ENCODE measurements at places on chromosomes 16 and 17.

DNA sequence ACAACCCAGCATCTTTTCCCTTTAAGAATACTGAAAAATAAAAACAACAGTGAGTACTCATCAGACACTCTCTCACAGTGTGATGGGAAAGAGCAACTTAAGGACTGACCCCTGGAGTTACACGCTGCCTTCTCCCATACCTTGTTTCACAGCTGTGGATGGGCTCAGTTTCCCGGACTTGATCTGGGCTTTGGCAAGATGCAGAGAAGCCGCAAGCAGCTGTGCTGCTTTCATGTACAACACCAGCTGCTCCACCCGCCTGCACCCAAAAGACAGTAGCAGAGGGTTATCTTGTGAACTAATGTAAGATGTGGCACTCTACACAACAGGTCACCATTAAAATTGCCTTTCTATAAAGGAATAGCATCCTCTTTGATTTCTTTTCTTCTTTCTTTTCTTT lies 32.7 kb upstream of the ALDH3A1 start:
- no peak for DNase-seq

DNA sequence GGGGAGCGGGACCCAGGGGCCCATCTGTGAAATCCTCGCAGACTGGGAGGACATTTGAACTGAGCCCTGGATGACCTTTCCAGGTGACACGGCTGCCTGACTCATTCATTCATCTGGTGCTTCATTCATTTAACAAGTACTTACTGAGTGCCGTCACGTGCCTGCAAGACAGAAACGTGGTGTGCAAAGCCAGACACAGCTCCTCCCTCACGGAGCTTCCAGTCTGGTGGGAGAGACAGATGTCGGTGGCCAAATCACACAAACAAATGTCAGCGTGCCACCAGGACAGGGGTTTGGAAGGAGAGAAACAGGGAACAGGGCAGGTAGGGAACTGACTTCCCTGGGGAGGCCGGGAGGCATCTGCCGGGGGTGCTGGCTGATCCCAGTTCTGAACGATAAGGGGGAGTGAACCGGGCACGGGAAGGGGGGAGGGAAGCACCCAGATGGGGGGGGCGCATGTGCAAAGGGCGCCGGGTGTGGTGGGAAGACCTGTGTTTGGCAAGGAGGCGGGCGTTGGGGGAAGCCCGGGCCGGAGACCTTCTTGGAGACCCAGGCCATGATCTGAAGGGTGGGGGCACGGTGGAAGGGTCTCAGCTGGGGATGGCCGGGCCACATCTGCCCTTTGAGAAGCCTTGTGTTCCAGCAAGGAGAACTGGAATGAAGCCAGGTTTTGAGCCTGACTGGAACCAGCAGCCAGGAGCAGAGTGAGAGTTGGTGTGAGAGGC lies 93.6 kb upstream of the CIBAR2 start:
- DNase-seq: no peak

DNA sequence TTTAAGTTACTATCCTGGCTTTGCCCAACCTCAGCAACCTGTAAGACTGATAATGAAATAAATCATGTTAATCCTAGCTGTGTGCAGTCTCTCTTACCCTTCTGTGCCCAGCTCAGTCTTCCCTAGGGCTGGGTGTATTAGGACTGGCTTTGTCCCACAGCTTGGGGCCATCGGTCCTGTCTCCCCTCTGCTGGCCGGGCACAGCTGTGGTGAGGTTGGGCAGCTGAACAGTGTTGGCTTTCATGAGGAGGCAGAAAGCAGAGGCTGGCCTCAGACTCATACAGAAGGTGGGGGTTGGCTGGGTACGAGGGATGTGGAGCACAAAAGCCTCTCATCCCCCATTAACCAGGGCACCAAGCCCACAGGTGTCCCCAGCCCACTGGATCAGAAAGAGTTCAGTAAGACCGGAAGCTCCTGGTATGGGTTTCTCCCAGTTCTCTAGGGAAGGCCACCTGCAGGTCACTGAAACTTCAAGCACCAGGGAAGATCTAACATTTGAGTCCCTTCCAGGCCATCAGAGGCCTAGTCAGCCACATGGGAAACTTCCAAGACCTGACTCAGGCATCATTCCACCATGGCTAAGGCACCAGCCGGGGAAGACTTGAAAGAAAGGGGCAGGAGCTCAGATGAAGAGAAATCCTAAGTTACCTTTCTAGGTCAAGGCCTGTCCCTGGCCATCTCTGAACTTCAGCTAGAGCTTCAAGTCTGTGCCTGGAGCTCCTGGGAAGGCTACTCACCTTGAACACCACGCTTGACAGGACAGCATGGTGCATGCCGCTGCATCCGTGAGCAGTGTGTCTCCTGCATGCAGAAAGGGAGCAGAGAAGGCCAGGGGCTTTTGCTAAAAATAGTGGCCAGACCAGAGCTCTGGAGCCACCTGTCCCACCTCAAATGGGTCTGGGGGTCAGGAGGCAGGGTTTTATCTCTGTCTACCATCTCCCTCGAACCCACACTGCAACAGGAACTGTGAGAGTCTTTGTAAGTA lies 8.8 kb downstream of the CNP start:
- DNase-seq: no peak

DNA sequence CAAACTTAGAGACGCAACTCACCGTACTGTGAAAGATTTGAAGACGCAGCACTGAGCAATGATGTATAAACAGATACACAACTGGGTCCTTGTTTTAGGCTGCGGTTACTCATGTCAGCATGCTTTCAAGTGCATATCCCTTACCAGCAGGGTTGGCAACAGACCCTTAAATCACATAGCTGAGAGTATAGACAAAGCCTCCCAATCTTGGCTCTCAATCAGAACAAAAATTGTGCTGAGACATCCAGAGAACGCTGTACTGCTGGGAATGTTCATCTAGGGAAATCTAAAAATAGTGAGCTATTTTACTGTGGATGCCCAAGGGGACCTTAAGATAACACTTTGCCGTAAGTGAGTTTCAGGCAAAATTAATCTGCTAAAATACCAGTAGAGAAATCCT lies 84.4 kb upstream of the NUDT7 start:
- no peak for DNase-seq
